ENCODE measurements at places on chromosomes 16 and 17.

DNA sequence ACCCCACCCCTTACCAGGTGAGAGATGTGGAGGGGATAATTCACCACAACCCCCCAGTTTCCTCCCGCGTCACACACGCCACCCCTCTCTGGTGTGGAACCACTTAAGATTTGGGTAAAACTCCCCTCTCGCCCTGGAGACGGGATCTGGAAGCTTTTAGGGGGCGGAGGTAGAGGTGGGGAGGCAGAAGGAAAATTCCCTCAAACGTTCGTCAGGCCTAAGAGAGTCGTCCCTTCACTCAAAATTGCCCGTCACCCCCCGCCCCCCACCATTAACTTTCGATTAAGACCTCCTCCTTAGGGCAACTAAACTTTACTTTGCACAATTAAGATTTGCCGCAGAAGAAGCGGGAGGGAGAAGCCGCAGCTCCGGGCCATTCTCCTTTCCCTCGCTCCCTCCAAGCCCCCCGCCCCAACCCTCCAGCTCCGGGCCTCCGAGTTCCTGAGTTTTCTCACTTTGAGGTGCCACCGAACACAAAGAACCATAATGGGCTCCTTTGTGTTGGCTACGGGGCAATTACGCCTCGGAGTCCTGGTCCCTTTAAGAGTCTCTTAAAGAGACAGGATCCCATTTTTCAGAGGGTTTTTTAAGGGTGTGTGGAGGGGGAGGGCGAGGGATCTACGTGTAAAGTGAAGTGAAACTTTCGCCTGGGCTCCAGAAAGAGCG is 985 bp upstream of the FZD2 start:
- H3K36me3 ChIP-seq, result no peaks in the 10 kb centered on the region
- peaks cover 54% of the 10 kb centered on the region for H3K27me3 ChIP-seq
- DNase-seq, result peak; percentile 35
- peak overlapping the region; percentile 86 for H3K27ac ChIP-seq
- peaks cover 34% of the 10 kb centered on the region for H3K4me1 ChIP-seq
- peak overlapping the region; percentile 88 for H3K4me3 ChIP-seq

DNA sequence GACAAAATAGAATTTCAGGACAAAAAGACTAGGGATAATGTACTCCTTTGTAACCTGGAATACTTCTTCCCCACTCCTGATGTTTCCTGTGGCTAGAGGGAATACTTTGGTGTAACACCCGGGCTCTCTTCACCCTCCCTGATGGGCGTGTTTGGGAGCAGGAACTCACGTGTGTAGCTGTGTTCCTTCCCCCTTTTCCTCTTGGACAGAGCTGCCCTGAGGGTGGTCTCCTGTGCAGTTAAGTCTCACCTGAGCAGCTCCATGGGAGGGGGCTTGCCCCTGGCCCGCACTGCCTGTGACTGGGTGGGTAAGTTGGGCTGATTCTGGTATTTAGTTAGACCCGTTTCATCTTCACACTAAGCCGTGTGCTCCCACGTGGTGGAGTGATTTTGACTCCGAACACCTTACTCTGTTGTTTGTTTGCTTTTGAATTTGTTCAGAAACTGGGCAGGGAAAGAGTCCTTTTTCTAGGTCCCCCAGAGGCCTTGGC is 87.9 kb downstream of the OR1D5 start:
- no peaks in the 10 kb centered on the region for H3K4me1 ChIP-seq
- H3K36me3 ChIP-seq, result no peaks in the 10 kb centered on the region
- H3K4me3 ChIP-seq, result no peak overlapping the region
- DNase-seq, result no peak
- no peak overlapping the region for H3K27ac ChIP-seq

DNA sequence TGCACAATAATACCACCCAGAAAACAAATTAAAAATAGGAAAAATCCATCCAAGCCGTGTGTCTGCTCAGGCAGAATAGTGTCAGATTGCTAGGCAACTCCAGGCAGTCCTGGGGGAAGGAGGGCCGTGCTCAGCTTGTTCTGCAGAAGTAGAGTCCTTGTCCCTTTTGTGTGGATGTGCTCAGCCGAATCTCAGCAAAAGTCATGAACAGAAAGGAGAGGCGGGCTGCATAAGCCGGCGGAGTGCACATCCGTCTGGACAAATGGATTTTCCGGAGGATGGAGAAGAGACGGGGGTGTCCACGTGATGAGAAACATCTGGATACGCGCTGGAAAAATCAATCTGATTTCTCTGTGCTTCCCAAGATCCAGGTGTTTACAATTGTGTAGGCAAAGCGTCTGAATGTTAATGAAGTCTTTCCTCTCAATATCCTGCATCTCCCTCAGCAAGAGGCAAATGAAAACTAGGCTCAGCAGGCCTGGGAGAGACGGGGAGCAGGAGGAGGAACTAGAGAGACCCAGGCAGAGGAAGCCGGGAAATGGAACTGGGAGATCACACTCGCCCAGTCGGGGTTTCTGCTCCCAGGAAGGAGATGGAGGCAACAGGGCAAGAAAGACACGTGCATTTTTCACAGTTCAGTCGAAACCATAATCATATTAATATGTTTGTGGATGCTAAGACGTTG is 7.7 kb upstream of the RBFOX3 start:
- H3K27ac ChIP-seq, result no peak overlapping the region
- H3K27me3 ChIP-seq, result peaks cover 31% of the 10 kb centered on the region
- no peaks in the 10 kb centered on the region for H3K4me1 ChIP-seq

GRCh38 chr17:77273397-77274085 is 132.8 kb downstream of the SEC14L1 start:
- H3K27me3 ChIP-seq, result peaks cover 17% of the 10 kb centered on the region
- peak overlapping the region; percentile 42 for H3K27ac ChIP-seq
- peaks cover 11% of the 10 kb centered on the region for H3K4me1 ChIP-seq
- DNase-seq, result no peak
- no peak overlapping the region for H3K4me3 ChIP-seq

DNA sequence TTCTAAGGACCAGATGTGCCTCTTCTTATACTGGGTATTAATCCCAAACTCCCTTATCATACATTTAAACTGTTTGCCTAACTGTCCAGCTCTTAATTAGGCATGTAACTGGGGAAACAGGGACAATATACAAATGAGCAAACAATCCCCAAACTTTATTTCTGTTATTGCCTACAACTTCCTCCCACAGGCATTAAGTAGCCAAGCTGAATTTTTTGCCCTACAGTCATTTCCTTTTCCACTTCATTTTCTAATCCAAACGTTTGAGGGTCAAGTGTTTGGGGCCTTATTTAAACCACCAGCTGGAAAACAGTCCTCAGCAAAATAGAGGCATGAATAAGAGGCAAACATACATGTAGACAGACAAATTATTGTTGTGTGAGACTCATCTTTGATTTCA is 77.4 kb upstream of the CCL2 start:
- no peaks in the 10 kb centered on the region for H3K4me1 ChIP-seq
- no peak overlapping the region for H3K27ac ChIP-seq
- H3K27me3 ChIP-seq, result peaks cover 6% of the 10 kb centered on the region
- H3K4me3 ChIP-seq, result no peak overlapping the region
- DNase-seq, result no peak

- H3K4me3 ChIP-seq, result no peak overlapping the region
- no peaks in the 10 kb centered on the region for H3K36me3 ChIP-seq
- H3K27ac ChIP-seq, result no peak overlapping the region
- peaks cover 27% of the 10 kb centered on the region for H3K4me1 ChIP-seq
These were observed 26.9 kb downstream of the TNS4 start for GRCh38 chr17:40474419-40475002.

DNA sequence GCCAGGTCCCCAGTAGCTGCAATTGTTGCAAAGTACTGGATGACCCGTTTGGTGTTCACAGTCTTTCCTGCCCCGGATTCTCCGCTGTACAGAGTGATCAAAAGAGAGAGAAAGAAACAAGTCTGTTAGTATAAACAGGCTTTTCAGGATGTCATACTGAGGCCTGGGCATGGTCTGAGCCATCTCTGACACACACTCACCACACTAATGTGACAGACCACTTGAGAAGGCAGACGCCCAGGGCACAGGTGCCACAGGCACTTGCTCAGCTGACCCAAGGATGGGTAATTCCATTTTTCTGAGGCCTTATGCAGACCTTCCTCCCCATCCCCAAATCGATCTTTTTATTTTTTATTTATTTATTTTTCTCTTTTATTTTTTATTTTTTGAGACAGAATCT is 7.5 kb downstream of the MYH3 start:
- peaks cover 12% of the 10 kb centered on the region for H3K4me1 ChIP-seq
- no peak for DNase-seq
- no peak overlapping the region for H3K4me3 ChIP-seq
- H3K36me3 ChIP-seq, result peaks cover 29% of the 10 kb centered on the region
- peaks cover 9% of the 10 kb centered on the region for H3K27me3 ChIP-seq
- H3K27ac ChIP-seq, result no peak overlapping the region

Measured in stimulated activated naive B cell treated with anti-CD40 and anti-IgM and Interleukin-4, amounts not matched to agents 10 μg/mL and 1 μg/mL and 100 μg/mL, for 72 hours (primary cell).